ENCODE measurements at places on chromosomes 2 and 18.
A peak's percentile ranks its signal among the peaks of the same experiment; 100 is the strongest.

- no peak for DNase-seq
Measured at GRCh38 chr18:48785736-48786454, 164.9 kb downstream of the SMAD7 start.

DNA sequence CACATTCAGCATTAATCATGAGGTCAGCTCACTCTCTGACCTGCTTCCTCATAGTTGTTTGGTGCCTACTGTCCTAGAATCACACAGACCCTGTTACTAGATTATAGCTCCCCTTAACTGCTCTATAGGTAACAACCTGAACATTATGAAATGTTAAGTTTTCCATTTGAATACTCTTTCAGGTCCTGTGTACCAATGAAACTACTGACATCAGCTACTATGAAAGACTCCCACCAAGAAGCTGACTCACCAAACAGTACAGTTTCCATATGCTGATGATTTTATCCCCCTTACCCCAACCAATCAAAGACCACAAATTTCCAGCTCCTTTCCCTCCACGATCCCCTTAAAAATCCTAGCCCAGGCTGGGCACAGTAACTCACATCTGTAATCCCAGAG, 56.3 kb downstream of the SRBD1 start:
- DNase-seq, result no peak

DNA sequence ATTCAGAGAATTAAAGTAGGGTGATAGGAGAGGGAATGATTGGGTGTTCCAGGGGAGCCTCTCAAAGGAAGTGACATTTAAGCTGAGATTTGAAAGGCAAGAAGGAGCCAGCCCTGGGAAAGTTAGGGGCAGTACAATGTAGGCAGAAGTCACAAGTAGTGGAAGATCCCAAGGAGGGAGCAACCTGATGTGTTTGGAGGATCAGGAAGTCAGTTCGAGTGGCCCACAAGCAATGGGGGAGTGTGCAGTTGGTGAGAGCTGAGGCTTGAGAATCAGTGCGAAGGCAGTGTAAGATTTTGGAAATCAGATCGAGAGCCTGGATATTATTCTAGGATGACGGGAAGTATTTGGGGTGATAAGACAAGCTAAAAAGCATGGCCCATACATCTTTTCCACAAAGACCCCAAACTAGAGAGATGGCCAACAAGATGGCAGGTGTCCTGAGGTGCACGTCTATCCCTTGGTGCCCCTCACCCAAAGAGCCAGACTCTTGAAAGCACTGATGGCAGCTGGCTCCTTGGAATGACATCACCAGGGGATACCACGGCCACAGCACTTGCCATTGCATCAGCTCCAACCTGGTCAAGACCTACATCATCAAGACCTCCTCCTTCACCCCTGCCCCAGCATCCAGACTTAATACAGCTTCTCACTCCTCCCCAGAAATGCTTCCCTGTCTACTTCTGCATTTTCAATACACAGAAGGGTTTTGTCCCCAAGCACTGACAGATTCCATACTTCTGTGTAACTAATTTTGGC, 127.3 kb downstream of the BCL2 start:
- DNase-seq, result no peak

DNA sequence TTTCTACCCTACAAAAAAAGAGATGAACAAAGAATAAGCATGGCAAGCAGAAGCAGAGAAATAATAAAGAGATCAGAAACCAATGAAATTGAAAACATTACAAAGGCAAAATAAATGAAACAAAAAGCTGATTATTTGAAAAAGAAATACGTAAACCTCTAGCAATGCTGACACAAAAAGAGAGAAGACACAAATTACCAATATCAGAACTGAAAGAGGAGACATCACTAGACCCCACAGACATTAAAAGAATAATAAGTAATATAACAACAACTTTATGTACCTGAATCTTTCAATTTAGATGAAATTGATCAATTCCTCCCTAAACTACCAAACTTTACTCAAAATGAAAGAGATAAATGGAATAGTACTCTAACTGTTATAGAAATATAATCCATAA, 75.9 kb downstream of the TMEM163 start:
- DNase-seq, result no peak

DNA sequence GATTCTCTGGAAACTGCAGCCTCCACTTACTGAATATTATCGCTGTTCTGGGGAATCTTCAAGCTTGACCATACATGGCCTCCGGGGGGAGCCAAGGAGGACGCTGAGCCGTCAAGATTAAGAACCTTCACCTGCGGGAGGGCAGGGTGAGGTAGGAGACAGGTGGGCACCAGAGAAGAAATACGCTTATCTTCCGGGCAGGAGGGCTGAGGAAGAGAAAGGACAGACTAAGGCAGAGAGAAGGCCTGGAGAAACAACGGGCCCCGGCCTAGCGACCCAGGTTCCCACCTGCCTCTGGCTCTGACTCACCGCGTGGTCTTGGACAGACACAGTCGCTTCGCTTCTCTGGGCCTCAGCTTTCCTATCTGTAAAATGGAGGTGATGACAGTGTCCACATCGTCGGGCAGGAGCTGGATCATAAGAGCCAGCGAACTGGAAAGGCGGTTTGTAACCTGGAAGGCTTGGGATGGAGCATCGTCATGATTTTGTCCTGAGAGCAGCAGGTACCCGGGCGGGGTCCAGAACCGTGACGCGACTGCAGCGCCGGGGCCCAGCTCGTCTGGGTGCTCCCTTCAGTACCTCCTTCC, 659 bp downstream of the ZNF142 start:
- DNase-seq, result no peak

- DNase-seq, result no peak
Measured at GRCh38 chr2:157940024-157940423, 63.9 kb upstream of the ACVR1 start.

- no peak for DNase-seq
Measured at GRCh38 chr2:191411472-191411871, 166.3 kb downstream of the MYO1B start.

- DNase-seq, result no peak
Measured at GRCh38 chr2:55761526-55761925, 67.9 kb upstream of the PNPT1 start.

DNA sequence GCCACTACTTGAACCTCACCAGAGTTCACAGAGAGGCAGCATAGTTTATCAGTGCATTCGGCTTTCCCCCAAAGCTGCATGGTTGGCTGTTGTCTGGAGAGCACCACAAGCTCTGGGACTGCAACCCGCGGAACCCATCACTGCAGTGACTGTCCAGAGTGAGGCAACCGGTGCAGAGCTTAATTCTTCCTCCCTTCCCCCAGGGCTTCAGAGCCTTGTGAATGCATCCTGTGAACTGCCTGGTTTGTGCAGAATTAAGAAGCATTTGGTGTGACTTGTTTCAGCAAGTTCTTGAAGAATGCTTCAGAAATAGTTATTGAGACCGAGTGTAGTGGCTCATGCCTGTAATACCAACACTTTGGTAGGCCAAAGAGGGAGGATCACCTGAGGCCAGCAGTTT, 99.2 kb upstream of the FOSL2 start:
- no peak for DNase-seq

- DNase-seq, result no peak
Measured at GRCh38 chr2:28364610-28365009, 28.0 kb upstream of the FOSL2 start.

- DNase-seq, result no peak
Measured at GRCh38 chr2:20638646-20639430, 12.1 kb downstream of the HS1BP3 start.

- DNase-seq, result peak; percentile 59
Measured at GRCh38 chr2:7672027-7672684, 754.9 kb downstream of the RNF144A start.

DNA sequence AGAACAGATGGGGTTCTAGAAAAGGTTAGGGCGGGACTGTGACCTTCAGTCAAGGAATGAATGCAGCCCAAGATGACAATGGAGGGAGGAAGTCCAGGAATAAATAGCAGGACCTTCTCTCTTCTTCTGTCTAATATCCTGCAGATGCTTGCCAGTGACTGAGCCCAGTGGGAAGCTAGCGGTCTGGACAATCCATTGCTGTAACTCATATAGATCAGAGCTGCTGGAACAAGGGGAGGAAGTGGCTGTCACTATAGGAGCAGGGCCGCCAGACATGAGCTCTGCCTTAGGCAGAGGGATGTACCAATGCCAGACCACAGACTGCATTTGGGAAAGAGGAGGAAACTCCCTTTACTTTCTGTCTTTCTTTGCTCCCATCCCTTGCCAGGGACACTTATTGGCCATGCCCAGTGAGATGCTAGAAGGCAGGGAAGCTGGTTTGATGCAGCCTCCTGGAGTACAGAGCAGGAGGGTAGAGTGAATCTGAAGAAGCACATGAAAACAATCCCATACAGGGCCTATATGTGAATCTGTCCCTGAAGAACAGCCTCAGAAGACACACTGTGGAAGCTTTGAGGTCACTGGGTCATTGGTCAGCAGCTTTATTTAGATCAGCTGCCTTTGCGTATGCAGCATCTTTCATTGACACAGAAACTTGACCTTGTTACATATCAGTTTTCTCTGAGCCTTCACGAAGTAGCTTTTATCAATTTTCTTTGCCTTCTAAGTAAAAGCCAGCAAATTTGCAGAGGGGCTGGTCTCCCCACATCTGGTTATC, 65.4 kb downstream of the CCDC85A start:
- no peak for DNase-seq

DNA sequence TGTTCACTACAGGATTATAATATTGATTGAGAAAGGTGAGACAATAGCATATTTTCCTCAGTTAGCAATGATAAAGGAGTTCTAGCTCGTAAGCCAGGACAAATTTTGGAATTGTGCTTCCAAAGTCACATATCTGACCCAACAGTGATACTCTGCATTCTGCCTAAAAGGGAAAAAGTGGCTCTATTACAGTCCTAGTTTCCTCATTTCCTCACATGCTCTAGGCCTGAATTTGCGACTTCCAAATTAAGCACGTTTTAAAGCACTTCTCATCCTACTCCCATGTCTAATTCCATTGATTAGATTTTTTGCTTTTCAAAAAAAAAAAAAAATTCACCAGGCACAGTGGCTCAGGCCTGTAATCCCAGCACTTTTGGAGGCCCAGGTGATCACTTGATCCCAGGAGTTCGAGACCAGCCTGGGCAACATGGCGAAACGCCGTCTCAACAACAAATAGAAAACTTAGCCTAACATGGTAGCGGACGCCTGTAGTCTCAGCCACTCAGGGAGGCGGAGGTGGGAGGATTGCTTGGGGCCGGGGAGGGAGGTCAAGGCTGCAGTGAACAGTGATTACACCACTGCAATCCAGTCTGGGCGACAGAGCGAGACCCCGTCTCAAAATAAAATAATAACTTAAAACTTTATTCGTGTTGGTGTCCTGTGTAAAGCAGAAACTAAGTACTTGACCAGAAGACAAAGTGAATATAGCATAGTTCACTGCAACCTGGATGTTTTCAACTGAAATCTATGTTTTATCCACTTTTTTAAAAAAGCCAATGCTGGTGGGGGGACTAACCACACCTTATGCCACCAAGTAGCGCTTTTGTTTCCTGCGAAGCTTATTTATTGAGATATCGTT, 1.5 kb downstream of the ESCO1 start:
- no peak for DNase-seq

DNA sequence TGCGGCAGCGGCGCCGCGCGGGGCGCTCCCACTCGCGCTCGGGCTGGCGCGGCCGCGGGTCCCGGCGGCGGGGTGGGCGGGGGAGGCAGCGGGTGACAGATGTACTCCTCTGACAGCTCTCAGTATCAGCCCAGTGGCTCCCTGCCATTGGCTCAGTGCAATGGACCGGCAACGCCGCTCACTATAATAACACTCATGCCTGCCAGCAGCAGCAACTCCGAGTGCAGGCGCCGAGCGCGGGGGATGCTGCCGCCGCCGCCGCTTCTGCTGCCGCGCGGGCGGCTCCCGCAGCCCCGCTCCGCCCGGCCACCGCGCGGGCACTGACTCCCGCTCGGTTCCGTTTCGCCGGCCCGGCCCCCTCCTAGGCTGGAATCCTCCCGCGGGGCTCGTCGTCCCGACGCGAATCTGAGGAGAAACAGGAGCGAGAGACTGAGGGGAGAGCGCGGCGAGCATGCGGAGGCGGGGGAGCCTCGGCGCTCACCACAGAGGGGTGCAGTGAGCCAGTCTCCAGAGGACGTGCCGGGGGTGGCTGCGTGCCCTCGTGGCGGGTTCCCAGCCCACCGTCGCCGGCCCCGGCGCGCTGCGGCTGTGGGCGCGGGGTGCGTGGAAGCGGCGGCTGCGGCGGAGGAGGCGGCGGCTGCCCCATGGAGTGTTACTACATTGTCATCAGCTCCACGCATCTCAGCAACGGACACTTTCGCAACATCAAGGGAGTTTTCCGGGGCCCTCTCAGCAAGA, at the start of gene ZNF804A:
TSS of gene ZNF804A (plus strand) at position 214 of the 738 bp plus-strand sequence. CDS start at position 645, 431 bp downstream.
- no peak for DNase-seq

DNA sequence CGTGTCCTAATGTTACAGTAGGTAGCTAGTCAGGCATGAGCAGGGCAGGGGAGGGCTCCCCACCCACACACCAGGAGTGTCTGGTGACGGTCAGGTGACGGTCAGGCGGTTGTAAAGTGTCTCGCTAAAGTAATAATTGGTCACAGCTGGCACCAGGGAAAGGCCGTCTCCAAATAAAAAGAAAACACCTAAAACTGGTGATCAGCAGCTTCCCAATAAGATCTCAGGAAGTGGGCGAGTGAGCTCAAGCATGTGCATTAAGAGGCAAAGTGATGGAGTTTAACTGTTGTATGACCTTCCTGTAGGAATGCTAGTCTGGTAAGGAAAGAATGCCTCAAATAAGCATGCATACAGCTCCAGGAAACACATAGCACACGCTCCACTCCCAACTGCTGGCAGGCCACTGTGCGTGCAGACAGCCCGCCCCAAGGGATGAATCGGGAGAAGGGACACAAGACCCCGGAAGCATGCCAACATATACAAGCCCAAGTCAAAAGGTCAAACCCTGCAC, 177.1 kb downstream of the RNF144A start:
- DNase-seq, result no peak

DNA sequence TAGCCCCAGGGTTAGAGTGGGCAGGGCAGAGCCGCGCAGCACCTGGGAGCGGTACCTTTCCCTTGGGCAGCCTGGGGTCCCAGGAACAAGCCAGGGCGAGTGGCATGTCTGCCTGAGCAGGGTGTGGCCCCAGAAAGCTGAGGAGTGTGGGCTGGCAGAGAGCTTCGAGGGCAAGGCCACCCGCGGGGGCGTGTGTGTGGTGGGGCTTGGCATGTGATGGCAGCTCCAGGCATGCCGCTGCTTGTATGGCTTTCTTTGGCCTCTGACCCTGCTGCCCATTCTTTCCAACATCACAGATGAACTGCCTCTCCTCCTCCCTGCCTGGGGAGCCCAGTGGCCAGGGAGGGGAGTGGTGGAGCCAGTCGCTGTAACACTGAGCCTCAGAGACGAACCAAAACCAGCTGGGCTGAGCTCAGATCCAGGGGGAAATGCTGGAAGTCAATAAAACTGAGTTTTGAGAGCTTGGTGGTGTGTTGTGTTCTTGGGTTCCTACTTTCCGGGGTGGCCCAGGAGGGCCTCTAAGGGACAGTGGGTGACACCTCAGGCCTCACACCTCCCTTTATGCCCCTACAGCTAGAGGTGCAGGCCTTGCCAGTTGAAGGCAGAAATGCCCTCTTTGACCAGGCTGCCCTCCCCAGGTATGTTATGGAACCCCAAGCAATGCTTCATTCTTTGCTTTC, 7.4 kb downstream of the DNAJB2 start:
- no peak for DNase-seq

DNA sequence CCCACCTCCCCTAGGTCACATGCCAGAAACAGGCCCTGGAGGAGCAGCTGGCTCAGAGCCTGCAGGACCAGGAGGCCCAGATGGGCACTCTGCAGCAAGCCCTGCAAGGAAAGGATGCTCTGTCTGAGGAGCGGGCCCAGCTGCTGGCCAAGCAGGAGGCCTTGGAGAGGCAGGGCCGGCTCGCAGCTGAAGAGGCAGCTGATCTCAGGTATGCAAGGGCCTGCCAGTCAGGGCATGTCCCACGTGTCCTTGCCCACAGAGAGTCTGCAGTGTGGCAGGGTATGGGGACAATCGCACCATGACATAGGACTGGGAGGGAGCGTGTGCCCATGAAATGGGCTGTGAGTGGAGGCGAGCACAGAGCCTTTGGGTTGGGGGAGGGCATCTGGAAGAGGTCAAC, 39.9 kb downstream of the CROCC2 start:
- DNase-seq, result no peak

Data from activated CD4-positive, CD25-positive, alpha-beta regulatory T cell treated with anti-CD3 and anti-CD28 coated beads, Interleukin-2, amount 50 U/mL, for 72 hours (primary cell).